ENCODE measurements at places on chromosomes 1 and 21. TPM values are rescaled to one million over a fixed set of nuclear protein-coding genes. Genes with fewer than 3 reads are reported as not detected.

PCP4 gene
- total RNA-seq: not detected

SCCPDH gene
- total RNA-seq: 51.5 TPM

IL10 gene
- not detected for total RNA-seq

TMEM35B gene
- 17.3 TPM for total RNA-seq

IFT25 gene
- 36.6 TPM for total RNA-seq

TRIM67 gene
- total RNA-seq: 0.28 TPM

XCL1 gene
- total RNA-seq: not detected

UBE2U gene
- not detected for total RNA-seq

SPTA1 gene
- total RNA-seq: not detected

PLXNA2 gene
- total RNA-seq: 0.94 TPM

HFM1 gene
- 0.09 TPM for total RNA-seq

UBIAD1 gene
- 17.8 TPM for total RNA-seq

TTC34 gene
- total RNA-seq: 0.05 TPM

OR6N1 gene
- not detected for total RNA-seq

MTARC1 gene
- 8.3 TPM for total RNA-seq

EPHA2 gene
- total RNA-seq: 122 TPM

HSF2BP gene
- total RNA-seq: 1.7 TPM

HIVEP3 gene
- 2.6 TPM for total RNA-seq

HUNK gene
- 1.3 TPM for total RNA-seq

CACHD1 gene
- 1.9 TPM for total RNA-seq

NCMAP gene
- total RNA-seq: not detected

SYT11 gene
- total RNA-seq: 1.7 TPM

LEMD1 gene
- total RNA-seq: not detected

PDC gene
- not detected for total RNA-seq

MEX3A gene
- 2.8 TPM for total RNA-seq

ERG gene
- total RNA-seq: 0.06 TPM

All from A549 treated with DMSO at 1 μM for 4 hours (cell line).